Endothelial cell (in vitro differentiated cells): ENCODE measurements at places on chromosomes 4 and X.

- no peak for DNase-seq
These were observed 72.2 kb downstream of the PPP3CA start for GRCh38 chr4:101274888-101275752.

- no peak for DNase-seq
These were observed 196.2 kb upstream of the TENT5D start for GRCh38 chrX:80223982-80224579.

DNA sequence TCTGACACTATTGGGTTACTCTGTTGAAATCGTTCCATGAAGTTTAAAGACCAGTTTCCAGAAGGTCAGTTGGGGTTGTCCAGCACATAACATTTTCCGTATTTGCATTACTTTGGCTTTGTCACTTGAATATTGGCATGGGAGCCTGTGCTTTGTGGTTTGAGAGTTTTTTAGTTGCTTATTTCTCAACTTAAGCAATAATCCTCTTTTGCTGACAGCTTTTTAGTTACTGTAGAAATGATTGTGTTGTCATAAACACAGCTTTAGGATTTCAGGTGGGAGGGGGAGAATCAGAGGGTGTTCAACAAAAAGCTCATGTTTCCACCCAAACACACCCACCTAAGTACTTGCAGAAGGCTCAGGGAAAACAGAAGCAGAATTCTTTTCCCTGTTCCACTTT, 210.7 kb upstream of the TLL1 start:
- no peak for DNase-seq

- peak; percentile 32 for DNase-seq
These were observed 119.8 kb downstream of the NEK1 start for GRCh38 chr4:169492436-169493163.

GRCh38 chr4:53713296-53713695, 122.0 kb upstream of the LNX1 start:
- DNase-seq: no peak

GRCh38 chr4:153023139-153023538, 87.0 kb downstream of the FHDC1 start:
- no peak for DNase-seq

DNA sequence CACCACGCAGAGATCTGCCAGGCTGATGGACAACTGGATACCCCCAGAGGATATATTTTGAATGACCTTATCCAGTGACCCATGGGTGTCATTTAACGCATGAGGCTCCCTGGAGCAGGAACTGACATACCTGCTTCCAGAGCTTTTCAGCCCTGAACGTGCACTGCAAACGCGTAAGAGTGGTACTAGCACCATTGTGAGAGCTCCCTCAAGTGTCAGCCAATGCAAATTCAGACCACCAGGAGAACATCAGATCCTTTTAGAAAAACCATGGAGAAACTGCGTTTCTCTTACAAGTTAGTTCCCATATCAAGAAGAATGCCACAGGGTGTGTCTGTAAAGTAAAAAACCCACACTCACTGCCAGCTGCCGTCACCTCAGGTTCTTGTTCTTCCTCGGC, 7.3 kb downstream of the TREX2 start:
- no peak for DNase-seq

DNA sequence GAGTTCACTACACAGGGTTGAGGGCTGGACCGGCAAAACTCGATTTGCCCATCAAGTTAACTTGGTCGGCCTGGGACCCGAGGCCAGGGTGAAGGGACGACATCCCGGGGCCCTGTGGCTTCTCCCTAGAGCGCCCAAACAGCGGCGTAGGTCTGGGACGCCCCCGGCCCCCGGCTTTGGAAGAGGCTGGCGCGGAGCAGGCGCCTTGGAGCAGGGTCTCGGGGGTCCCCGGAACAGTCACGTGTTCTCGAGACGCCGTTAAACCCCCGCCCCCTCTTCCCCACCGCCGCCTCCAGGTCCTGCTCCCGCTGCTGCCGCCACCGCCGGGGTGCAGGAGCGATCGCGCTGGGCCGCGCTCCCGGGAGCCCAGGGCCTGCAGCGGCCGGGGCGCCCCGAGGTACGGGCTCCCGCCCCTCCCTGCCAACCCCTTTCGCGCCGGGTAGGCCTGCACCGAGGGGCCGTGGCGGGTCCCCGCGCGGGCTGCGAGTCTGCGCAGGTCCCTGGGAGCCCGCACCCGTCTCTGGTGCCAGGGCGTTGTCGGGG, at the start of gene NPY5R:
Gene NPY5R (plus strand): TSS at position 289 of the 543 bp plus-strand sequence. CDS start 6,382 bp downstream, outside the sequence.
- peak; percentile 24 for DNase-seq

- no peak for DNase-seq
These were observed 24.2 kb downstream of the CNKSR2 start for GRCh38 chrX:21398426-21398825.
